CD4-positive, CD25-positive, alpha-beta regulatory T cell (primary cell): ENCODE measurements at places on chromosomes 13 and 19. TPM values are rescaled to one million over a fixed set of nuclear protein-coding genes. Genes with fewer than 3 reads are reported as not detected.

Gene KLHL26
- 16.7 TPM for total RNA-seq

Gene EDNRB
- not detected for total RNA-seq

DNA sequence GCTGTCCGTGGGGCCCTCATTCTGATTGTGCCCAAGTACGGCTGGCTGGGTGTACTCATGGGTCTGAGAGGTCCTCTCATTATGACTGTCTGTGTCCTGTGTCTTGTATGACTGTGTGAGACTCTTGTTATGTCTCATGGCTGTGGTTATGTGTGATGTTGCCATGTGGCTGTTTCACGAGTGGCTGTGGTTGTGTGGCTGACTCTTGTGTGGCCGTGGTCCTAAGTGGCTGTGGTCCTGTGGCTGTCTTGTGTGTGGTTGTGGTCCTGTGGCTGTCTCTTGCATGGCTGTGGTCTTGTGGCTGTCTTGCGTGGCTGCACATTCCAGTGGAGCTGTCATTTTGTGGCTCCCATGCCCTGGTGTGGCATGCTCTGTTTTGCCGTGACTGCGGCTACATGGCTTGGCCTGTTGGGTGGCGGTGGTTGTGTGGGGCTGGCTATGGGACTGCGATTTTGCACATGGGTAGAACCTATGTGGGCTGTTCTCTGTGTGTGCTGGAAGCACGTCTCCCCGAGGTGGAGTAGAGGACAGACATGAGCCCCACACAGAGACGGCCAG lies 2.5 kb downstream of the LYL1 start:
- peak; percentile 62 for DNase-seq

DNA sequence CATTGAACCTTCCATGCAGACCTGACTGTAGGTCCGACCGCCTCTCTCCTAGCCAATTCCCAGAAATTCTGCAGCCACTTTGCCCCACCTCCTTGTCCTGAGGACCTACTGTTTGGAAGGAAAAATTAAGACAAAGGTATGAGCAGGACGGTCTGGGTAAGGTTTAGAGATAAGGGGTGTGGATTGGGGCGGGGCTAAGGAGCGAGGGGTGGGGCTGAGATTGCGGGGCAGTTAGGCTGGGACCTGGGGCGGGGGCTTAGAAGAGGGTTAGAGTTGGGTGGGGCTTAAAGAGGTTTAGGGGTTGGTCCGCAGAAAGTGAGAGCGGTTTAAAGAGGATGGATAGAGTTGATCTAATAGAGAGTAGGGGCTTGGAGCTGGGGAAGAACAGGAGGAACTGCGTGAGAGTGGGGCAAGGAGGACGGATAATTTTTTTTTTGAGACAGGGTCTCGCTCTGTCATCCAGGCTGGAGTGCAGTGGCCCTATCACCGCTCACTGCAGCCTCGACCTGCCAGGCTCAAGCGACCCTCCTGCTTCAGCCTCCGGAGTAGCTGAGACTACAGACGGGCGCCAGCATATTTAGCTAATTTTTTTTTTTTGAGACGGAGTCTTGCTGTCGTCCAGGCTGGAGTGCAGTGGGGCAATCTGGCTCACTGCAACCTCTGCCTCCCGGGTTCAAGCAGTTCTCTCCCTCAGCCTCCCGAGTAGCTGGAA lies 1.7 kb upstream of the ZNF865 start:
- no peak for DNase-seq

GRCh38 chr19:14394167-14394566 lies 12.9 kb downstream of the ADGRE5 start:
- no peak for DNase-seq

DNA sequence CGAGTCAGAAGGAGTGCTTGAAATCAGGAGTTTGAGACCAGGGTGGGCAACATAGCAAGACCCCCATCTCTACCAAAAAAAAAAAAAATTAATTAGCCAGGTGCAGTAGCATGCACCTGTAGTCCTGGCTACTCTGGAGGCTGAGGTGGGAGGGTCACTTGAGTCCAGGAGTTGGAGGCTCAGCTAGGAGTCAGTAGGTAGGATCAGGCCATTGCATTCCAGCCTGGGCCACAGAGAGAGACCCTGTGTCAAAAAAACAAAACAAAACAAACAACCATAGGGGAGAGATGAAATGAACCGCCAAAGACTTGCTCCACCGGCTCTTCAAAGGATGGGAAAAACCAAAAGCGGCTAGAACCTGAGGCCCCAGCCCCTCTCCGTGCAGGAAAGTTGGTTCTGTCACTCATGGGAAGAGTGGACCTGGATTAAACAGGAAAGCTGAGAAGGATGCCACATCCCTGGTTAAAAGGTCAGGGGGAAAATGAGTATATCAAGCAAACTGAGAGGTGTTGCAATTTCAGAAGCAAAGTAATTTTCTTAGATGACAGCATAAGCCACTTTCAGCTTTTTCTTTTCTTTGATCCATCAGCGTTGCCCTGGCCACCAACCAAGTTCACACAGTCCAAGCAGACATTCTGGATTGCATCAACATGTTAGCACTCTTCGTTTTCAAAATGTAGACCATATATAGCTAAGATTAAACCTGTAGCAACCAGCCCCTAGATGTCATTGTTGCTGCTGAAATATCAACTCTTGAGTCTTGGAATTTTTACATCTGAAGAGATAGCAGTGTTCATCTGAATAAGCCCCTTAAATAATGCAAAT lies 8.9 kb upstream of the ZNF507 start:
- no peak for DNase-seq

Gene COMP
- not detected for total RNA-seq

DNA sequence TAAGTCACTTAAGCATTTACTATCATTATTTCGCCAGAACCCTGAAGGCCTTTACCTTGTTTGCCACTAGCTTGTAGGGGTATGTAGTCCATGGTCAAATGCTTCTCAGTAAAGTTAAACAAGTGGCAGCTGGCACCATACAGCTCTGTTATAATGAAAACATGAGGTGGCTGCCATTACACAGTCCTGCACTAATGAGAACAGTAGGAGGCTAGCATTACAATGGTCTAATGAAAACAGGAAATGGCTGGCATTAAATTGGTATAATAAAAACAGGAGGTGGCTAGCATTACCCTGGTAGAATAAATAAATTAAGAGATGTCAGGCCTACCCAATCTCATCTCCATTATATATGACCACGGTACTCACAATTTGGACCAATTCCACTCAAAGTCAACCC lies 107.5 kb downstream of the PCDH17 start:
- DNase-seq: no peak

Gene UBE2L5
- not detected for total RNA-seq

- no peak for DNase-seq
Observed at GRCh38 chr13:39751805-39752204, 96.3 kb downstream of the COG6 start.

DNA sequence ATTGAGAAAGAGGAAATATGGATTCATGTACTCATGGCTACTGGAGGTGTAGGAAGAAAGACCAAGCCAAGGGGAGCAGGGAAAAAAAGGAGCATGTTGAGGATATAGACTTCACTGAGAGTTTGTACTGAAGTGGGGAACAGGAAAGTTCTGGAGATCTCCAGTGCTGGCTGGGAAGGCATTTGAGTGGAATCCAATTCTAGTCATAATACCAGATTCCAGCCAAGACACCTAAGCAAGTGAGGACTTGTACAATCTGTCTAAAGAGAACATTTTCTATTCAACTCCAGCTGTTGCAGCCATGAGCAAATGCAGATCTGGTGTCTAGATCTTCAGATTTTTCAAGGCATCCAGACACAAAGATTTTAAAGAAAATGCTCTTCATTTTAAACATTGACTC lies 412.5 kb downstream of the OXGR1 start:
- no peak for DNase-seq

Gene CEBPA
- 3.8 TPM for total RNA-seq

- no peak for DNase-seq
Observed at GRCh38 chr19:3225677-3226093, 1.2 kb downstream of the CELF5 start.

GRCh38 chr13:93875547-93875946 lies 603.9 kb downstream of the DCT start:
- no peak for DNase-seq
